ENCODE measurements at places on chromosomes 6 and 20.

- no peak for DNase-seq
Observed at GRCh38 chr6:80021591-80021990, 17.1 kb downstream of the TTK start.

DNA sequence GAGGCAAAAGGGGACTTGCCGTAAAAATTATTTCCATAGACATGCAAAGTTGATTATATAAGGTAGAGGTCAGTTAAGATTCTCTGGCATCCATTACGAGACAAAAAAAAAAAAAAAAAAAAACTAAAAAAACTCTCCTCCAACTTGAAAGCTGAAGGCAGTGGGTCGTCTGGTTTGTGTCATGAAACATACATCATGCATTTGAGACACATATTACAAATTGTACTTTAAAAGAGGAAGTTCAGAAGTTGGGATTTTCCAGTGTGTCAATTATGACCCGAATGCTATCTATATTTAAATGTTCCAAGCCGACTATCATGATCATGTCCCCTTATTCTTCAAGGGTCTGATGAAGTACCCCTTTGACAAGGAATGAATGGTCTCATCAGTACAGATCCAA is 125.1 kb downstream of the ZNF217 start:
- DNase-seq, result no peak

GRCh38 chr20:60131375-60131774 is 173.2 kb downstream of the CDH26 start:
- no peak for DNase-seq

DNA sequence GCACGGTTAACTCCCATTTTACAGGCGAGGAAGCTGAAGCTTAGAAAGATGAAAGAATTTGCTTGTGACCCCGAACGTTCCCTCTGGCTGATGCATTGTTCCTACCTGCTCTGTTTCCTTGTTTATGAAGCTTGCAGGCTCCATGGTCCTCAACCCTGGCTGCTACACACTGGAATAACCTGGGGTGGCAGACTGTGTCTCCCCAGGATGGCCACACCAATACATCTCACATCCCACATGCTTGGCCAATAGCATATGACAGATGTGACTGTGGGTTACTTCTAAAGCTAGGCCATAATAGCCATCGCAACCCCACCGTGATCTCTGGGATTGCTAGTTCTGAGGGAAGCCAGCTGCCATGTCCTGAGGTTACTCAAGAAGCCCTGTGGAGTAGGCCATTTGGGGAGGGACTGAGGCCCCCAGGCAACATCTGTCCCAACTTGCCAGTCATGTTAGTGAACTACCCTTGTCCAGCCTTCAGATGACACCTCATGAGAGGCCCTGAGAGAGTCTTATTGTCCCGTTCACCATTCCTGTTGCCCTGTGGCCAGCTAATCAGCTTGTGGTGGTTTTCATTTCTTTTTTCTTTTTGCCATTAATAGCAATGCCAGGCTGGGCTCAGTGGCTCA is 6.7 kb upstream of the FAM110A start:
- DNase-seq, result no peak

DNA sequence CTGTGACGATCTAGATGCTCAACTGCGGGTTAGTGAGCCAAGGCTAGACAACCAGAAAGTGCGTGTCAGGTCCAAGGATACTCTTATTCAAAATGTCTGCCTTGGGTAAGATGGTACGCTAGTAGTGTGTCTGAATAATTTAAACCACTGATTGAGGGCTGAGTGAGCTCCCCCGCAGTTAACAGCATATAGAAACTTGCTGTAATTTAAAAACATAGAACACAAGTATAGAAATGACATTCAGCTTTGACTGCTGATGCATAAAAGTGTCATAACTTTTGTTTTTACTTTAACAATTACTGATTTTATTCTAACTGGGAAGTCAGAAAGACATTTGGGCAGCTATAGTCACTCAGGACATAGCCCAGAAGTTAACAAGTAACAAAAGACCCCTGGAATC is 45.6 kb upstream of the SLC22A1 start:
- DNase-seq, result no peak

DNA sequence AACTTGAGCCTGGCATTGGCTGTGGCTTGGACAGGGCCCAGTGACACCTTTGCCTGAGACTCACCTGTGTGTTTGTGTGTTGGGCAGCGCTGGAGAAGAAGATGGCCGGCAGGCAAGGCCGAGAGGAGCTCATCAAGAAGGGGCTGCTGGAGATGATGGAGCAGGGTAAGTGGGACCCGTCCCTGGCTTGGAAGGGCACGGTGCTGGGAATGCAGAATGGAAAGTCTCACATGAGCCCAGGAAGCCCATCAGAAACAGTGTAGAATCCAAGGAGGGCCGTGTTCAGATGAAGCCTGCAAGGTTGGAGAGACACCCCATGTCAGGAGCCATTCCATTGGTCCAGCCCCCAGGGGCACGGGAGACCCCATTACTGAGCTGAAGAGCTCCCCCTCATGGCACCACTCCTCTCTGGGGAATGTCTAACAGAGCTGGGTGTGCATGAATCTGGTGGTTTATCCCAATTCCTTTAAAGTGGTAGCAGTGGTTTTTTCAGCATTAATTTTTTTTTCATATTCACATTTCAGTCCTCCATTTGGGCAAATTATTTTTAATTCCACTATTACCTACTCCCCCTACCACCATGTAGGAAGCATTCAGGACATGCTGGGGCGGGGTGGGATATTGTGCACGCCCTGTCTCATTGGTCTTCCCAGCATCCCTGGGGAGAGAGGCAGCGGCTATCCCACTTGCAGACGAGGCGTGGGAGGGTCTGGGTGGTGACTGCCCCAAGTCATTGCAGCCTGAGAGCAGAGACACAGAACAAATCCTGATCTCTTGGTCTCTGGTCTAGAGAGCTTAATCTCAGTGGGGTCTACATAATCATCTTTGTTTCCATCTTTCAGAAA is 143.6 kb downstream of the PHACTR3 start:
- no peak for DNase-seq

GRCh38 chr6:134398453-134398852 is 80.5 kb upstream of the SGK1 start:
- peak; percentile 40 for DNase-seq

DNA sequence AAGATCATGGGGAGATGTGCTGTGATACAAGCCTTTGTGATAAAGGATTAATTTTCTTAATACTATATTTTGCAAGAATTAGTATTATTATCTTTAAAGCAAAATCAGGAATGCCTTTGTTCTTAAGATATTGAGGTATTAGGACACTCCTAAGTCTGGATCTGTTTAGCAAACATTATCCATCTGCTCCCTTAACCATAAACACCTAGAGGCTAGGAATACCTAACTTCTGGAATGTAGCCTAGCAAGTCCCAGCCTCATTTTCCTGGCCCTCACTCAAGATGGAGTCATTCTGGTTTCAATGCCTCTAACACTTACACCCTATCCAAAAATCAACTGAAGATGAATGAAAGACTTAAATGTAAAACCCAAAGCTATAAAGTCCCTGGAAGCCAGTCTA is 106.3 kb upstream of the GJE1 start:
- no peak for DNase-seq

GRCh38 chr20:57471496-57472372 is 53.2 kb downstream of the CTCFL start:
- DNase-seq, result no peak

GRCh38 chr6:27693766-27694546 is 218.2 kb downstream of the OR2B2 start:
- no peak for DNase-seq
